Activated CD4-positive, alpha-beta T cell treated with anti-CD3 and anti-CD28 coated beads for 48 hours (primary cell): ENCODE measurements at places on chromosomes 11 and 22.

DNA sequence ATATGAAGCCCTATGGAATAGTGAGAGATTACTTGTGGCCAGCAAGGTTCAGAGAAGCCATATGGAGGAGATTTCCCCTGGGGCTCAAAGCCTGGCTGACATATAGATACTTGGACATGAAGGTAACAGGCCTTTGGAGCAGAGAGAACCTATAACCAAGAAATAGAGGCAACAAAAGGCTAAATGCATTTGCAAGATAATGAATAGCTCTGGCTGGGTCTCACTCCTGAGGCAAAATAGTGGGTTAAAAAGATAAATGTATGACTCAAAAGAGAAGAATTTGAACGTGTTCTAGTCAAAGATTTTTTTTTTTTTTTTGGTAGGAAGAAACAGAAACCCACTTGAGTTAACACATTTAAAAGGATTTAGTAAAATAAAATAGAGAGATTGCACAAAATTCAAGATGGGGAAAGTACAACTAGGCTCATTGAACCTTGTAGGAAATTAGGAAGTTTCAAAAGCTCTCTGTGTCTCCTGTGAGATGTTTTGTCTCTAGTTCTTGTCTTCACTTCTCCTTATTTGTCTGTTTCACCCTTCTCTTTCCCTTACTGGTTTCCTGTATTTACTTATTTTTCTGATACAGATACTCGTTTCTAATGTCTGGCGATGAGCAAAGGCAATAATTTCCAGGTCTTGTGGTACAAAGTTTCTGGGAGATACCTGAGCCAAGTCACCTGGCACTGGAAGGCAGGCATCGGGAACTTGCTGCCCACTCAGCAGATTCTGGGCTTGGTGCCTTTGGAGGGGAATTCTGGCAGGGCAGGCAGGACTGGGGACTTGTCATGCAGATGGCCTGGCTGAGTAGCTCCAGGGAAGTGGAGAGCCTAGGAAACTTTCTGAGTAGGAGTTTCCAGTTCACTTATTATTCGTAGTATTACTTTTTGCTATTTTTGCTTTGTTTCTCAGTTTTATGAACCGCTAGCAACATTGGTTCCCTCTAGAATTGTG, 49.2 kb upstream of the SESN3 start:
- DNase-seq: no peak

DNA sequence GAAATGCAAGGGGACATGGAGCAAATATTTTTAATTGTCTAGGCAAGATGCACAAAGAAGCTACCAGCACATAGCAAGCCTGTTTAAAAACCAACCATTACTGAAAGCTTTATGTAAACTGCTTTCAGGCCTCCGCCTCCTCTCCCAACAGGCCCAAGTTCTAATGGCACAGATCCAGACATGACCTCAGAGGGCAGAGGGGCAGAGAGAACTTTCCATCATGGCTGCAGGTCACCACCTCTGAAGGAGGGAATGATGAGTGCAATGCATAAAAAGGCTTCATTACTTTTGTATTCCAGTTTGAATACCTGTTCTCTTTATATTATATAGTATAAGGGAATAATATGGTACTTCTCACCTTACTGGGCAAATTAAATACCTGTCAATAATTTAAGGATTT, 15.2 kb downstream of the DDX17 start:
- no peak for DNase-seq

DNA sequence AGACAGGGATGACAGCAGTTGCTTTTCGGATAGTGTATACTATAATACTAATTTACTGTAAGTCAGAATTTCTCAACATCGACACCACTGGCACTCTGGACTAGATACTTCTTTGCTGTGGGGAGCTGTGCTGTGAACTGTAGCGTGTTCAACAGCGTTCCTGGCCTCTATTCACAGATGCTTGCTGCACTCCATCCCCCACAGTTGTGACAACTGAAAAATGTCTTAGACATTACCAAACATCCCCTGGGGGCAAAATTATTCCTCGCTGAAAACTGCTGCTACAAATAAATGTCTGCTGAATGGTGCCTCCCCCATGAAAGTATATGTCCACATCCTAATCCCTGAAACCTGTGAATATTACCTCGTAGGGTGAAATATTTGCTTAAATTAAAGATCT, 7.5 kb upstream of the SLC15A3 start:
- no peak for DNase-seq

GRCh38 chr11:131663405-131664200, 293.2 kb downstream of the NTM start:
- DNase-seq: no peak

DNA sequence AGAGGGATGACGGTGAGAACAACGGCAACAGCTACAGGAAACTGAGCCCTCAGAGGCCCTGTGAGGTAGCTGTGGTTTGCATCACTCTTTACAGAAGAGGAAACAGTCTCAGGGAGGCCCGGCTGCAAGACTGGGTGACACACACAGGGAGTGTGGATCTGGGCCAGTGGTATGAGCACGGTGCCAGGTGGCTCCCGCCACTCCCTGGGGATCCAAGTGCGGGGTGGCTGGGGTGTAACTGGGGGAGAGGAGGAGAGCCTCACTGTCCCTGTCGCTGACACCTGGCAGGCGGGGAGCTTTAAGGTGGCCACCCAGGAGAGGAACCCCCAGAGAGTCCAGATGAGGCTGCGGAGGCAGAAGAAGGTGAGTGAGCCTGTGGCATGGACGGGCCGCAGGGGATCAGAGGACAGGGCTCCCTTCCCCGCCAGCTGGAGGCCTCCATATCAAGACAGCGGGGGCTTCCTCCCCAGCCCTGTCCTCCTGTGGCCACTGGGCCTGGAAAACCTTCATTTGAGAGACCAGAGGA, 5.6 kb downstream of the RGL4 start:
- DNase-seq: peak; percentile 86

GRCh38 chr11:44564670-44565210, 723 bp upstream of the CD82 start:
- no peak for DNase-seq

DNA sequence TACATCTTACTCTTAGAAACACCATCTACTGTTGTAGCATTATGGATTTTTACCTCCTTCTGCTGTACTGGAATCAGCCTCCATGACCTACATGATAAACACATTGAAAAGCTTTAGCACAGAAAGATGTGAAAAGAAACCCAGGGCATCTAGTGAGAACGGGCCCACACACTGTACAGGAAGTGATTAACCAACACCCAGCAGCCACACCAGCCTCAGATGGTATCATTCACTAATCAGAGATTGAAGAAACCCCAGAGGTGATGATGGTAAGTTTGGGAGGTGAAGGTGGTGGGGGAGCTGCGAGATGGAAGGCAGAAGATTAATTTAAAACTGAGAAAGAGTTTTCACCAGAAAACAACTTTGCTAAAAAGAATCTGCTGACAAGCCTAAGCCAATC, 46.1 kb downstream of the RASSF10 start:
- DNase-seq: peak; percentile 30

DNA sequence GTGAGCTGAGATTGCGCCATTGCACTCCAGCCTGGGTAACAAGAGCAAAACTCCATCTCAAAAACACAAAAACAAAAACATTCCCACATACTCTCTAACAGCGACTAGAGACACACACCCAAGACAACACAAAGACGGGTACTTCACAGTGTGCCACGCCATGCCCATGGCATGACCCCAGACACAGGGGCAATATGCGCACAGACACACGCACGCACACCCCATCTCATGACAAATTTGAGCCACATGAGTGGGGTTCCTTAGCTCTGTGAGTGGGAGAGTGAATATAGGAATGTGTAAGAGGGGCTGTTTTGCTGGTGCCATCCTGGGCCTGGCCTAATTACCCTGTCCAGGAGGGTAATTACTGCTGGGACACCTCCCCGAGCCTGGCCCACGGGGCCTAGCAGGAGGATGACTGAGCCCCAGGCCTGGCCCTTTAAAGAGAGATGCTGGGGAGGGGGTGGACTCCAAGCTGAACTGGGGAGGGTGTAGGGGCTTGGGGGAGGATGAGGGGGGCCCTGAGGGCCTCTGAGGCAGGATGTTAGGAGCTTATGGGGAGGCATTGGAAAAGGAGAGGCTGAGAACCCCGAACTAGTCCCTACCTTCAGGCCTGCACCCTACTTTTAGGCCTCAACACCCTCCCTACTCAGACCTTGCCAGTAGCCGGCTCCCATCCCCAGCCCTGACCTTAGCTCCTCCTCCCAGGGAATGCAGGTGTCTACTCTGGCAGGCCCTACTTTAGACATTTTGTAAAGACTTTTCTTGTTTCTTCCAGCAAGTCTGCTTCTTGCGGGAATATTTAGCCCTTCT, 1.5 kb downstream of the LTBP3 start:
- DNase-seq: no peak

GRCh38 chr11:83153764-83154163, 3.2 kb upstream of the PCF11 start:
- DNase-seq: no peak

DNA sequence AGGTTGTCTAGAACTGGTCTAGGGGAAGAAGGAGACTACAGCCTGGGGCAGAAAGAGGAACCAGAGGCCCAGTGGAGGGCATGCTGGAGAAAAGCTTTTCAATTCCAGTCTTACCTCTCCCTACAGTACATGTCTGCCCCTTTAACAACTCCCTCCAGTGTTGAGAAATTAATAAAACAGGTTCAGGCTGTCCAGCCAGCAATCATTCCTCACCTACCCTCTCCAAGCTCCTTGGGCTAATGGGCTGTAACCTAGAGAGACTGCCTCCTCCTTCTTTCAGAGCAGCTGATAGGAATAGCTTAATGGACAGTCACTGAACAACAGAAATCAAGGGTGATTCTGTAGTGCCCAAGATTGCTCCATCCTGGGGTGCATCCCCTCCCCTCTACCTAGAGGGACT, 8.8 kb downstream of the SLC35F2 start:
- DNase-seq: no peak

- peak; percentile 47 for DNase-seq
Observed at GRCh38 chr11:117875382-117876058, 938 bp downstream of the FXYD6 start.

GRCh38 chr22:49282596-49282995, 545.1 kb downstream of the BRD1 start:
- DNase-seq: no peak

DNA sequence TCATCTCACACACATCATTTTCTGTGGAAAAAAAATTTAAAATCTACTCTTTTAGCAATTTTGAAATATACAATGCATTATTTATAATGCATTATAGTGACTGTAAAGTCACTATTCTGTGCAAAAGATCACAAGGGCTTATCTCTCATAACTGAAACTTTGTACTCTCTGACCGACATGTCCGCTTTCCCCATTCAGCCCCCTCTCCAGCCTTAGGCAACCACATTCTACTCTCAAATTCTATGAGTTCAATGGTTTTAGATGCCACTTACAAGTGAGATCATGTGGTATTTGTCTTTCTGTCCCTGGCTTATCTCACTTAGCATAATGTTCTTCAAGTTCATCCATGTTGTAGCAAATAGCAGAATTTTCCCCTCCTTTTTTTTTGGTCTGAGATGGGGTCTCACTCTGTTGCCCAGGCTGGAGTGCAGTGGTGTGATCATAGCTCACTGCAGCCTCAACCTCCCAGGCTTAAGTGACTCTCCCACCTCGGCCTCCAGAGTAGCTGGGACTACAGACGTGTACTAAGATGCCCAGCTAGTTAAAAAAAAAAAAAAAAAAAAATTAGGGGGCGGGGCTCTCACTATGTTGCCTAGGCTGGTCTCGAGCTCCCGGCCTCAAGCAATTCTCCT, 44.5 kb downstream of the SYN3 start:
- no peak for DNase-seq

DNA sequence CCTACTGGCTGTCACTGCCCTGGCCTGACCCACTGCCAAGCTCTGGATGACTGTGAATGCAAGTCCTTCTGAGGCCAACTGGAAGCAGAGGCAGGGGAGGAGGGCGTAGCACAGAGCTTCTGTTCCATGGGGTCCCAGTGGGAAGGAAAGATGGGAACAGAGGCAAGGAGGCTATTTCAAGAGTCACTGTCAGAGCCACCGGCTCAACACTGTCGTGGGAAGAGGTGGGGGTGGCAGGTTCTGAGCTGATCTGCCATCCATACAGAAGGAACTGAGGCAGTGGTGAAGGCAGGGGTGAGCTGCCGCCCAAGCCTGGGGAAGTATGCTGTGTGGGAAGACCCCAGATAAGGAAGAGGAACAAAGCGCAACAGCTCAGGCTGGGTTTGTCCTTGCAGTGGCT, 54.7 kb downstream of the SGSM3 start:
- DNase-seq: no peak

- DNase-seq: peak; percentile 23
Observed at GRCh38 chr11:8019314-8020243, 32.4 kb downstream of the EIF3F start.

- no peak for DNase-seq
Observed at GRCh38 chr11:120122924-120123683, 14.8 kb downstream of the TRIM29 start.

DNA sequence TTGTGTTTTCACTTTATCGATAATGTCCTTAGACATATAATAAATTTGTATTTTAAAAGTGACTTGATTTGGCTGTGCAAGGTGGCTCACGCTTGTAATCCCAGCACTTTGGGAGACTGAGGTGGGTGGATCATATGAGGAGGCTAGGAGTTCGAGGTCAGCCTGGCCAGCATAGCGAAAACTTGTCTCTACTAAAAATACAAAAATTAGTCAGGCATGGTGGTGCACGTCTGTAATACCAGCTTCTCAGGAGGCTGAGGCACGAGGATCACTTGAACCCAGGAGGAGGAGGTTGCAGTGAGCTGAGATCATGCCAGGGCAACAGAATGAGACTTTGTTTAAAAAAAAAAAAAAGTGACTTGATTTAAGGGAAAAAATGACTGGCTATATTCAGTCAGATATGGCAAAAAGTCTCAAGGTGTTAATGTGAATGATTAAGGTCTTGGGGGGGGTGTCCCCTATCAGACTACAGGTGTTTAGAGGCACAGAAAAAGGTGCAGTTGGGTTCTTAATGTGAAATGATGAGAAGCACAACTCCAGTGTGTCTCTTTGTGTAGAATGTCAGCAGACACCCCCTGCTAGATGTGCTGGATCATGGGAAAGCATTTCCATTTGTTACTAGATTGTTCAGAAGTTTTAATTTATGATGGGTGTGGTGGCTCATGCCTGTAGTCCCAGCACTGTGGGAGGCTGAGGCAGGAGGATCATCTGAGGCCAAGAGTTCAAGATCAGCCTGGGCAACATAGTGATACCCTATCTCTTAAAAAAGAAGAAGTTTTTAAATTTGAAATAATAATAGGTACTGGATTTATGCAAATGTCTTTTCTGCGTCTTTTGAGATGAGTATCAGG, 17.0 kb downstream of the NEAT1 start:
- no peak for DNase-seq

DNA sequence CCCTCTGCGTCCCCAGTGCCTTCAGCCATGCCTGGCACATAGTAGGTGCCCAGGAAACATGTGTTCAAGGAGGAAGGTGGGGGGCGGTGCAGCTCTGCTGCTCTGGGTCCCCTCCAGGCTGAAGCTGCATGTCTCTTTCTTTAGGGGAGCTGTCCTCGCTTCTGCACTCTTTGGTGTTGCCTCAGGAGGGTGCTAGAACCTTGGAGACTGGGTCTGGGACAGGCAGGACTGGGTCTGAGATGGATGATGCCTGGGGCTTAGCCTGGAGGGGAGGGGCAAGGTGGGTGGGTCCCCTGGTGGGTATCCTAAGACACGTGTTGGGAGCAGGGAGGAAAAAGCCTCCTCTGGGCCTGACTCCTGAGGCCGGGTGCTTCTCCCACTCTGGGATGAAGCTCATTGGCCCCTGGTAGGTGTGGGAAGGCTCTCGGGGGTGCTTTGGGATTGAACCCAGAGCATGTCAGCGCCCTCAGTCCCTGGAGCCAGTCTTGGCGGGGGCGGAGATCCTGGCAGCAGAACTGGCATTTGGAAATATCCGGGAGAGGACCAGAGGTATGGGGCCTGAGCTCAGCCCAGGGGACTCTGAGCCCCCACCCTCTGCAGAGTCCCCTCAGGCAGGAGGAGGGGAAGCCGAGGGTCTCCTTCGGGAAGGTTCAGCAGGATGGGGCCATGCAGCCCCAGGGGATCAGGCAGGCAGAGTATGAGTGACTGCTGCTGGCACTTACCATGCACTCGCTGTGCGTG, 6.7 kb upstream of the GSTP1 start:
- no peak for DNase-seq
